IMR-90 (cell line): ENCODE measurements at places on chromosomes 12 and 14. TPM values are rescaled to one million over a fixed set of nuclear protein-coding genes. Genes with fewer than 3 reads are reported as not detected.
A peak's percentile ranks its signal among the peaks of the same experiment; 100 is the strongest.

The OTX2 gene
- total RNA-seq = not detected in 2 replicates

The HOXC13 gene
- not detected in 2 replicates for total RNA-seq

The LRTM2 gene
- not detected in 2 replicates for total RNA-seq

DNA sequence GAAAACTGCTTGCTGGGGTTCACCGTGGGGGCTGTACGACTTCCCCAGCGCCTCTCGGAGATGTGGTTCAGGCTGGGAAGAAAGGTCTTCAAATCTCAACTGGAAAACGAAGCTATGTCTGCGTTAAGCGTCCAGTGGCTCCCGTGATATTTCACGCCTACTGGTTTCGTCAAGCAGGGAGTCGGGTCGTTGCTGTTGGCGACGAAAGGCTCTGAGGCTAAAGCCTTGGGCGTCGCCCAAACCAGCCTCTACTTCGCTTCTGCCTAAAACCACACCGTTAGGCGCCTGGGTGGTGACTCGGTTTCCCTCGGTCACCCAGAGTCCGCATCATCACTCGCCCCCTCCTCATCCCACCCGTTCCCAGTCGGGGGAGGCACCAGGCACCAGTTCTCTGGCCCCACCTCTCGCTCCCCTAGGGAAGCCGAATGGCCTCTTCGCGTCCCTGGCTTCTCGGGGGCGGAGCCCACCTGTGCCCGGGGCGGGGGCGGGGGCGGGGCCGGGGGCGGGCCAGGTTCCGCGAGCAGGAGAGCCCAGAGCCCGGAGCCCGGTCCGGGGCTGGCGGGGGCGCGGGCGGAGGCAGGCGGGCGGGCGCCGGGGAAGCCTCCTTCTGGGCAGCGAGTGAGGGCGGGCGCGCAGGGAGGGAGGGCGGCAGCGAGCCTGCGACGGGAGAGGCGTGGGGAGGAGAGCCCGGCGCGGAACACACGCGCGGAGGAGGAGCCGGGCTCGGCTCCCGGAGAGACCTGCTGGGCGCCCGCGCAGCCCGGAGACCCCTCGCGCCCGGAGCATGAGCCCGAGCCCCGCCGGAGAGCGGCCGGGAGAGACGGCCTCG lies at the start of gene B4GALNT3:
TSS of gene B4GALNT3 (plus strand) at position 510 of the 829 bp plus-strand sequence. CDS start 438 bp downstream, outside the sequence.
- no peaks in the 10 kb centered on the region for H3K36me3 ChIP-seq
- H3K27ac ChIP-seq = no peak within 1 kb of the TSS
- DNase-seq = no peak
- peaks cover 90% of the 10 kb centered on the region for H3K27me3 ChIP-seq
- peak within 1 kb of the TSS; percentile 25; the same call in 1 of the 2 replicates for H3K4me3 ChIP-seq

GRCh38 chr14:90580377-90581335 lies 183.8 kb downstream of the CALM1 start:
- peaks cover 7% of the 10 kb centered on the region; the same call in 1 of the 2 replicates for H3K36me3 ChIP-seq
- no peak overlapping the region for H3K4me3 ChIP-seq
- H3K27ac ChIP-seq = no peak overlapping the region
